ENCODE measurements at places on chromosomes 7 and 10.

DNA sequence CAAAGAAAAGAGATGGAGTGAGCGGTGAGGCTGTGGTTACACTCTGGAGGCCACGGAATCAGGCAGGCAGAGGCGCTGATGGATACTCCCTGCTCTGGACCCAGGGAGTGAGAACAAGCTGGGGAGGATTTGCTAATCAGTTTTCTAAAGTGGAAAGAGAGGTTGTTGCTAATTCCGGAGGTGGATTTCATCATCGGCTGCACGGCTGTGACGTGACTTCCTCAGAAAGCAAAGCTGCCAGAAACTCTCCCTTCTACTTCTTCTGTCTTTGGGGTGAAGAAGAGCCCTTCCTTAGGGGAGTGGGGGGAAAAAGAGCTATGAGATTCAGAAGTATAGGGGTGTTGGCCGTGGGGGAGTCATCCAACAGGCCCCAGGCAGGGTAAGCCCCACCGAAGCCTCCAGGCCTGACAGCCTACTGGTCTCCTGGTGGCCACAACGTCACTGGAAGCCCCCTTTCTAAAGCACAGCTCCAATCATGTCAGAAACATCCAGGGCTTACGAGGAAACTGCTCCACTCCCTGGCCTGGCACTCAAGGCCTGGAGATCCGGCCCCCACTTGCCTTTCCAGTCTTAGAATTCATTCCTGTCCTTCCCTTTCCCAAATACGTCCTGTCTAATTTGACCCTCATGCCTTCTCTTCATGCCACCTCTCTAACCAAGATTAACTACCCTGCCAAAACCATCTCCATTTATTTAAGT, 114.5 kb downstream of the HIP1 start:
- no peak for DNase-seq

- DNase-seq: no peak
Measured at GRCh38 chr10:91017198-91017597, 96.3 kb upstream of the ANKRD1 start.

- no peak for DNase-seq
Measured at GRCh38 chr7:42931447-42931833, 534 bp downstream of the PSMA2 start.

- DNase-seq: no peak
Measured at GRCh38 chr7:69953136-69954067, 355.1 kb downstream of the AUTS2 start.

DNA sequence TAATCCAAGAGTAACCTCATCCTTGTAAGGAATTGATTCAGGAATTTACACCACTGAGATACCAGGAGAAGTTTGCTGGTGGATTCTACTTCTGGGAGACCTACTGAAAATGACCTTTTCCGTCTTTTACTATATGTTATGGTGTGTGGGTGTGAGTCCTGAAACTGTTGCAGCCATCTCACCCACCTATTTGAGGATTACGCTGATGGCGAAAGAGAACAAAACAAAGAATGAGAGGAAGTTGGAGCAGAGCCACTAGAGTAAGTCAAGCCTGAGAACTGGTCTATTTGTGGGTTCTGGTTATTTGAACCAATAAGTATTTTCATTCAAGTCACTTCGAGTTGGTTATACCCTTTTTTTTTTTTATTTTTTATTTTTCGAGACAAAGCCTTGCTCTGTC, 12.7 kb upstream of the ABCC2 start:
- DNase-seq: no peak

- DNase-seq: no peak
Measured at GRCh38 chr10:112115781-112116385, 67.7 kb downstream of the GPAM start.

- DNase-seq: peak; percentile 16
Measured at GRCh38 chr10:84177541-84178141, 4.0 kb downstream of the GPR15LG start.

GRCh38 chr7:138304071-138304320, 156.1 kb upstream of the TRIM24 start:
- no peak for DNase-seq

DNA sequence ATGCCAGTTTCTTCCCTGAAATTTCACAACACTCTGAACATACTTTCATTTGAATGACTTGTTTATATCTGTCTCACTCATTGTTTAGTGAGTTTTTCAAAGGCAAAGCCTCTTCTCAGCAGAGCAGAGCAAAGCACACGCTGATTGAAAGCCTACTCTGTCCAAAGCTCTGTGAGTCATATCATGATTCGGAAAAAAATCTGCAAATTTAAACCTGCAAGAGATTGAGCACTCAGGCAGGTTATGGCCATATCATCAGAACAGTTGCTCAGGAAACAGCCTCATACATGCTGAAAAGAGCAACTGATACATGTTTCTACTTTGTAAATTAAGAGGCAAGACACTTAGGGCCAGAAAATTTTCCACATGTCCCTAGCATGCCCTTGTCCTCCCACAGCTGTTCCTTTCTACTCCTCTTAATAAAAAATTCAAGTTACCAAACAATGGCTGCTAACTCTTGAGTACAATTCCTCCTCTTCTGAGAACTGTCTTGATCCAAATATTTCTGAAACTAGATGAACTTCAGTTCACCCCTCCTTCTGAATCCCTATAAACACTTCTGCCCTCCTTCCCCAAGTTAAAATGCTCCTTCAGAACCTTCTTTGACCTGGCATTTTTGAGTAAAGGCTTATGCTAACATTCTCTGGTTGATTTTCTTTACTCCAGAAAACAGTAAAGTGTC, 140.6 kb upstream of the HPS1 start:
- DNase-seq: no peak

- DNase-seq: no peak
Measured at GRCh38 chr7:116955801-116956476, 2.6 kb downstream of the ST7 start.

GRCh38 chr10:95474228-95475002, 86.8 kb downstream of the SORBS1 start:
- no peak for DNase-seq
